ENCODE measurements at places on chromosomes 1 and 21.

DNA sequence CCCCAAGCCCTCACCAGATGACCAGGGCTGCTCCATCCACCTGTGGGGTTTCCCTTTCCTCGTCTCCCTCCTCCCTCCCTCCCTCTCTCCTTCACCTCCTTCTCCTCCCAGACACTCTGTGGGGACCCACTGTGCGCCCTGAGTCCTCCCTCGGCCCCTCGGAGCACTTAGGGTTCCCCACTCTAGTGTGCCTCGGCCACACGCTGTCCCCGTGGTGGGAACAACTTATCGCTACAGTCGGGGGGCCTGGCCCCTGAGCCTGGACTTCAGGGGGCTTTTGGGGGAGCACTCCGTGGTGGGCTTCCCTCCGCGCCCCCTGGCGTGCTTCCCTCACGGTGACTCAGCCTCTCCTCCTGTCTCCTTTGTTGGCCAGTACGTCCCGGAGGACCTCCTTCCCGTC lies 27.5 kb downstream of the CSTB start:
- no peak for DNase-seq

GRCh38 chr1:102631691-102632090 lies 476.6 kb downstream of the COL11A1 start:
- DNase-seq, result no peak

DNA sequence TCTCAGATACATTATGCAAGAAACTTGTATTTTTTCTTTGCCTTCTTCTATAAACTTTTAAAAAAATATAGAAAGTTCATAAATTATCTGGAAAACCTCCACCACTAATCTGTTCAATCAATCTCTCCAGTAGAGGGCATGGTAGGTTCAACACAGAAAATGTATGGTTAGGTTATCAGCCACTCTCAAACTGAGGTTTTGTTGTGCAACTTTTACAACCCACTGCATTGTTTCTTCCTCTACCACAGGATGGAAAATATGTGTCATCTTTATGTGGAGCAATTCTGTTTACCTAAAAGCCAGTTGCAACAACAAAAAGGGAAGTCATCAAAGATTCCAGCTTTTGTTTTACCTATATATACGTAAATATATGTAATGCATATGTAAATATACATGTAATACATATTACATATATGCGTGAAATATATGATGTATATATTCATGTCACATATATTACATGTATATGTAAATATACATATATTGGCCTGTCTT lies 3.0 kb upstream of the RGS2 start:
- no peak for DNase-seq

- DNase-seq, result no peak
Measured at GRCh38 chr1:232047473-232047872, 420.9 kb downstream of the DISC1 start.

GRCh38 chr1:160428053-160428452 lies 27.7 kb downstream of the VANGL2 start:
- DNase-seq, result no peak

DNA sequence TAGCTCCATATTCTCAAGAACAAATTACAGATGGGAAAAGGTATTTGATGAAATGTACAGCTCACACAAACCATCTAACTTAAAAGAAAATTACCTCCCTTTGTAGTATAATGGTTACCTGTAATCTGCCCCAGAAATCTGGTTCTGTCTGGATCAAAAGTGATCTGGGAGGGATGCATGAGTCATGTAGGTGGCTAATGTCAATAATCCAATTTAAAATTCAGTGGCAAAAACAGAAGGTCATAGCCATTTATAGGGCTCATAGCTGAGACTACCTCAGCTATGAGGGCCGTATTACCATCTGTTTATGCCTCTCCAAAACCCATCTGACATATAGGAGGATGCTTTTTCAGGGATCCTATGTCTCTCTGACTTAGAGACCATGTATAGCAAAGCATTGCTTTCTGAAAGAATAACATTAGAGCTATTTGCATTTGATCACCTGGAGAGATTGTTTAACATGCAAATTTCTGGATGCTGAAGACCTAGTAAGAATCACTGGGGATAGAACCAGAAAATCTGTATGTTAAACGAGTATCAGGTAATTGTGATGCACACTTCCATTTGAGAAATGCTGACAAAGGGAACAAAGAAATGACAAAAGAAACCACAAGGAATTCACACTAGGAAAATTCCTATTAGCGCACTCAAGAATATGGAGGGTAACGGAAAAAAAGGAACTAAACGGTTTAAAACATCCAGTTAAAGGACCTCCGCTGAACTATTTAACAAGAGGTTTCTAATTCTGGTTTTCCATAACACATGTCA lies 17.6 kb downstream of the PAXBP1 start:
- DNase-seq, result no peak

DNA sequence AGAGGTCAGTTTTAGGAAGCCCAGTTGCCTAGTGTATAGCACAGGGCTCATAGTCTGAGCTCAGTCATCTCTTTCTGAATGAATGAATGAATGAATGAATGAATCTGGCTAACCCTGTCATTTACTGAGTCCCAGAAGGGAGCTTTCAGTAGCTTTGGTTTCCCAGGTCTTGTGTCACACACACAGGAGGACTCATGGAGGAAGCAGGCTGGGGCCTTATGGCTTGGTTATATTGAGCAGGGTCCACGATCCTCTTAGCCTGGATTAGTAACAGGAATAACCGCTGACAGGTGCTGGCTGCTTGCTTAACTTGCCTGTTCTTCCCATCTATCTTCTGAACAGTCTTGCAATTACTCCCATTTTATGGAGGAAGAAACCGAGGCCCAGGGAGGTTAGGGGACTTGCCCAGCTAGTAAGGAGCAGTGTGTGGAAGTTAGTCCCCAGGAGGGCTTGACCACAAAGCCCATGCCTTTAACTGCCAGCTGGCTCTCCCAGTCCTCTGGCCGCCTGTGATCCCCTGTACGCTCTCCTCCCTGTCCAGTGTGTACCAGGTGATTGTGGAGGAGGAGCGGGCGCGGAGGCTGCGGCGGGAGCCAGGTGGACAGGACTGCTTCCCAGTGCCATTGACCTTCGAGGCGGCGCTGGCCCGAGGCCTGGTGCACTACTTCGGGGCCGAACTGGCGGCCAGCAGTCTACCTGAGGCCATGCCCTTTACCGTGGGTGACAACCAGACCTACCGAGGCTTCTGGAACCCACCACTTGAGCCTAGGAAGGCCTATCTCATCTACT lies 46.0 kb downstream of the PTPRU start:
- no peak for DNase-seq

DNA sequence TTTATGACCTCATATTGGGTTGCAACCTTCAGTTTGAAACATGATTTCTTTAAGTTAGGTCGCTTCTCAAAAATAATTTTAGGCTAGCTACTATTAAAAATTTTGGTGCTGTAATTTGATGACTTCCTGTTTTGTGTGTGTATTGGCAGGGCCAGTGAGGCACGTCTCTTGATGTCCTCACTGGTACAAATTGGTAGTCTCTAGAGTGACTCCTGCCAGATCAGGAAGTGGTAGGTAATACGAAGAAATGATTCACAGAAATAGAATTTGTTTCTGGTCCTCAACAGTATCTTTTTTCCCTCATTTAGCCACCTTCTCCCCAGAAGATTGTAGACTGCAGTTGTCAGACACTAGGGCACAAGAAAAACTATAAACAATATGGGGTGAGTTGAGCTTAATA lies 120.9 kb upstream of the KIAA1614 start:
- no peak for DNase-seq

DNA sequence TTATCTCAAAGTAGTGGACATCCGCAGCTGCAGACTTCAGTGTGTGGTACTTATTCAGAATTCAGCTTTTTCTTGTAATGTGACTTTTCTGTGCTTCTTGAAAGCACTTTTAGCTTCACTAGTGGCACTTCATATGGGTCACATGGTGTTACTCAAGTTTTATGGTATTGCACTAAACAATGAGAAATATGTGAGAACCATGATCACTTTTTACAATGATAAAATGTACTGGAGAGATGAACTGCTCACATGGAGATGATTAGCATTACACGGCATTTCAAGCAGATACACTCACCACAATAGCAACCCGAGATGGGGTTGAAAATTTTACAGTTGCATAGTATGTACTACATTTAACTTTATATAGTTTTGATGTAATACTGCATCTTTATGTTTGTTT lies 40.1 kb upstream of the GPR52 start:
- no peak for DNase-seq

- DNase-seq, result no peak
Measured at GRCh38 chr1:50720457-50721053, 239.5 kb downstream of the FAF1 start.

- DNase-seq, result no peak
Measured at GRCh38 chr1:97877307-97877706, 43.5 kb downstream of the DPYD start.

- no peak for DNase-seq
Measured at GRCh38 chr21:32463367-32463766, 50.9 kb downstream of the EVA1C start.

DNA sequence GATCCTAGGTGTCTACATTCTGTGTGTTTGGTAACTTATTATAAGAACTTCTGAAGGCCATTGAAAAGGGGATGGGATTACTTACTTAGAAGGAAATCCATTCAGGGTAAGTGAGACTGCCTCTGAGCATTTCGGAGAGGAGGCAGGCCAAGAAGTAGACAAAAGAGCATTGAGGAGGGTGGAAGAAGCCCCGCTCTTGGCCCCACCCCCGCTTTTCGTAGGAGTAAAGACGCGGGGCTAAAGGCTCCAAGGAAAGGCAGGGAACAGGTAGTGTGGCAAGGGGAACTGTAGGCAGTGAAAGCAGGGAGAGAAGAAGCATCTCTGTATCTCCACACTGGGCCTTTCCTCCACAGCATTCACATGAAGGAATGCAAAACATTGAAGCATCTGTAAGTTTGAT lies 51.8 kb upstream of the GRIK1 start:
- DNase-seq, result no peak

All from GM18507 (cell line).